ENCODE measurements at places on chromosomes 11 and 22.
A peak's percentile ranks its signal among the peaks of the same experiment; 100 is the strongest.

DNA sequence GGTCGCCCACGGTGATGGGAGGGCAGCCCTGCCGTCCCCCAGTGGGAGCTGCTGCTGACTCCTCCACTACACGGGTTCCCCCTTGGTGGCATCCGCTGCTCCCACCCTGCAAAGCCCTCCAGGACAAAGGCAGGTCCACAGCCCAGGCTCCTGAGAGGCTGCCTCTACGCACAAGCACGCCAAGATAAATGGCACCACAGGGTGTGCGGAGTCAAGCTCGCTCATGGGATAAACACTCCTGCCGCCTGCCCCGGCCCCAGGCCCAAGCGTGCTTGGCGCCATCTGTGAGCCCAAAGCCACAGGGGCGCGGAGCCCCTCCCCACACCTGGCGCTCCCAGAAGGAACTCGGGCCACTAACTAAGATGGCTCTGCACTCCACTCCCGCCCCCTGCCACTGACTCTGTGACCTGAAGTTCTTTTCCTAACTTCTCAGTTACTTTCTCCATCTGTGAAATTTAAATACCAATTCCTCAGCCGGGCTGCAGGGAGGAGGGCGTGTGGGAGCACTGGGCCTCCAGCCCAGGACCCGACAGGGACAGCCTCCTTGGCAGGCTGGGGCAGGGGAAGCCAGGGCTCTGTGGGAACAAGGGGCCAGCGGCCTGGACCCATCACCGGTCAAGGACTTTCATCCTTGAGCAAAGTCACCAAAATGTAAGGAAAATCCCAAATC is 14.9 kb downstream of the EHD1 start:
- DNase-seq, result no peak

DNA sequence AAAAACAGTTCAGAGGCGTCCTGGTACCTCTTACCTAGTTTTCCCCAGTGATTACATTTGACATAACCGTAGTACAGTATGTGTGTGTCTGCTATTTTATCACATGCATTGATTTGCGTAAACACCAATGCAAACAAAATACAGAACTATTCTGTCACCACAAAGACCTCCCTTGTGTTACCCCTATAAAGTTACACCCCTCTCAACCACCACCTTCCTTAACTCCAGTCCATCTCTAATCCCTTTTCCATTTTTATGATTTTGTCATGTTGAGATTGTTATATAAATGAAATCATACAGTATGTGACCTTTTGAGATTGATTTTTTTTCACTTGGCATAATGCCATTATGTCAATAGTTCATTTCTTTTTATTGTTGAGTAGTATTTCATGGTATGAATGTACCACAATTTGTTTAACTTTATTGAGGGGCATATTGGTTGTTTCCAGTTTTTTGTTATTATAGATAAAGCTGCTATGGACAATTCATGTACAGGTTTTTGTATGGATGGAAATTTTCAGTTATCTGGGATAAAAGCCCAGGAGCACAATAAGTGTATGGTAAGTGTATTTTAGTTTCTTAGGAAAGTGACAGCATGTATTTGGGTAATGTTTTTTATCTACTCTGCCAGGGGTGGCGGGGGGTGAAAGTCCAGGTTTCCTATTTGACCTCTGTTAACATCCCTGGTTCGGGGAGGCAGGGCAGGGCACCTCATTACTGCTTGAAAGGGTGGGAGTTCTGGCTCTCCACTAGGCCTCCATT is 6.0 kb upstream of the SLC37A2 start:
- DNase-seq, result no peak

DNA sequence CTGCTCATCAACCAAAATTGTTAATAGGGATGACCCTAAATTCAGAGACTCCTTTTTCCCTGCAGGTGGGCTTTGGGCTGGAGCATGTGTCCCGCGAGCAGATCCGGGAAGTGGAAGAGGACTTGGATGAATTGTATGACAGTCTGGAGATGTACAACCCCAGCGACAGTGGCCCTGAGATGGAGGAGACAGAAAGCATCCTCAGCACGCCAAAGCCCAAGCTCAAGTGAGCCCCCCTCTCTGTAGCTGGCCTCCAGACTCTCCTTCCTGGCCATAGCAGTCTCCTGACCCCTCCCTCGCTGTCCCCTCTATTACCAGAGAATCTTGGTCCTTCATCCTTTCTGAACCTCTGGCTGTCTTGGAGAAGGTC is 47.9 kb upstream of the RAB1B start:
- no peak for DNase-seq

GRCh38 chr11:100741866-100742625 is 55.0 kb downstream of the ARHGAP42 start:
- no peak for DNase-seq

GRCh38 chr11:66546368-66546965 is at the start of gene ACTN3:
TSS of gene ACTN3 (plus strand) at chr11:66546903. CDS start at chr11:66546938, 35 bp downstream.
- DNase-seq, result peak; percentile 46

DNA sequence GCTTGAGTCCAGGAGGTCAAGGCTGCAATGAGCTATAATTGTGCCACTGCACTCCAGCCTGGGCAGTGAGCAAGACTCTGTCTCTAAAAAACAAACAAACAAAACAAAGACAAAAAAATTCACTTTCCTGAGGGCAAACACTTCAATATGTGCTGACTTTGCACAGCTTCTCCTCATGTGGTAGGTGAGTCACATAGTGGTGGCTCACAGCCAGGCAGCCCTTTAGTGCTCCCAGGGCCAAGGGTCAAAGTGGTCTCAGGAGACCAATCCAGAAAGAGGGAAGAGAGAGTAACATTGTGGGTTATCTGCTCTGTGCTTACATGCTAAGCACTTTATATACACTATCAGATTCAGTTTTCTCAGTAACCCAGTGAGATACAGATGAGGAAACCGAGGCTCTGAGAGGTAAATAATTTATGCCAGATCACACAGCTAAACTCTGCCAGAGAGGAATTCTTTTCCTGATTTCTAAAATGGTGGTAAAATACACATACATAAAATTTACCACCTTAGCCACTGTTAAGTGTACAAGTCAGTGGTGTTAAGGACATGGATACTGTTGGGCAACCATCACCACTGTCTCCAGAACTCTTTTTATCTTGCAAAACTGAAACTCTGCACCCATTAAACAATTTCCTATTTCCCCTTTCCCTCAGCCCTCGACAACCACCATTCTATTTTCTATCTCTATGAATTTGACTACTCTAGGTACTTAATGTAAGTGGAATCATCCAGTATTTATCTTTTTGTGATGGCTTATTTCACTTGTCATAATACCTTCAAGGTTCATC is 231.7 kb upstream of the NARS2 start:
- DNase-seq, result no peak

GRCh38 chr11:73784080-73784634 is 3.5 kb upstream of the MRPL48 start:
- no peak for DNase-seq

- no peak for DNase-seq
Observed at GRCh38 chr11:7787239-7787638, 9.5 kb downstream of the OR5P2 start.

Measured in umbilical cord (tissue), 2 donors.